ENCODE measurements at places on chromosomes 7 and 10.

- DNase-seq, result no peak
Measured at GRCh38 chr7:76259124-76260093, 43.1 kb upstream of the HSPB1 start.

- no peak for DNase-seq
Measured at GRCh38 chr7:98295467-98296192, 14.1 kb downstream of the BRI3 start.

DNA sequence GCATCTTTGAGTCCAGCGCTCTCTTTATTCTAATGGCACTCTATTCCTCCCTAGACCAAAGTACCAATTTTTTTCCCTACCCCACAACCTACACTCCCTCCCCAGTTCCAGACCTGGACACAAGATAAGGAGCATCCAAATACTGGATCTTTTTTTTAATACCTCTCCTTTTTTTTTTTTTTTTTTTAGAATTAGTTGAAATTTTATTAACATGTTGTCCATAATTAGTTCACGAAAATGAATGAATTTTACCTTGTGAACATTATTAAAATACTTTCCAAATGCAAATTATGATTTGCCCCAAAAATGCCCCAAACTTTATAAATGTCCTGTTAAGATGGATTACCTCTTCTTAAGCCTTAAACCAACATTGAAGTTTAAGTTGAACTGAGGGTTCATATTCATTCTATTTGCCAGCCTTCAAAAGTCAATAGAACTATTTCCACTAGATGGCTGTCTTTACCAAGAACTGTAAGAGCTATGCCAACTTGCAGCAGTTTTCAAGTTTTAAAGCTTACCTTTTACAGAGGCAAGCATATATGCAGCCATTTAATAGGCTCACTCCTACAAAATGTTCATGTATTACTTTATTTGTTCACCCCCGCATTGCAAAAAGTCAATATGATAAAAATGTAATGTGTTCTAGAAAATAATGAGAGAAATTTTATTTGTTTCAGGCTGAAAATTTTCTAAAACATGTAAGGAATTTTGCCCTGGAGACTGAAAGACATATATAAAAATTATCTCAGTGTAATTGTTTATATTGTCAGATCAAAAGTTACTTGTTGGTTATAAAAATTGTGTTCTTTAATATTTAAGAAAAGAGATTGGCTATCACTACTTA lies 39.7 kb upstream of the TNKS2 start:
- DNase-seq, result peak; percentile 59

DNA sequence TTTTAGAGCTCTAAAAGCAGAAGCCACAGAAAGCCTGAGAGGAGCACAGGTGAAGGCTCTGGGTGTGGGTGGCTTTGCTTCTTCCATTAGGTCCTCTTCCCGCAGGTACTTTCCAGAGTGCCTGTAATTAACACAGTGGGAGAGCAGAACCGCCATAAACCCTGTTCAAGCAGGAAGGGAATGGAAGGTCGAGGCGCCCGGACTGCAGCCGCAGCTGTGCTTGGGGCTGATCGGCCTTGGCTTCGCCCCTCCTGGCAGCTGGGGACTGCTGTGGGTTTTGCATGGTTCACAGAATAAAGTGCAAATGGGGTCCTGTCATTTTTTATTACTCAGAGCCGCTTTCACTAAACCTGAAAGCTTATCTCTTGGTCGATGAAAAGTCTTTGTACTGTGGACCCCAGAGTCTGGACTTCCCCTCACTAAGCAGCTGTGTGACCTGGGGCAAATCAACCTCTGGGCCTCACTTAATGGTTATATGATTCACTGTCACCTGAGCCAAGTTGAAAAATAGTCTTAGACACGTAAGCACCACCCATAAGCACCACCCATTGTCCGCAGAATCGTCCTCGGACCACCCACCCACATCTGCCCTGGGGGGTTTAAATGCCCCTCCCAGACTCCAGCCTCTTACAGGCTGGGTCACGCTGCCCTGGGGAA lies 100.9 kb downstream of the XRCC2 start:
- DNase-seq, result no peak

DNA sequence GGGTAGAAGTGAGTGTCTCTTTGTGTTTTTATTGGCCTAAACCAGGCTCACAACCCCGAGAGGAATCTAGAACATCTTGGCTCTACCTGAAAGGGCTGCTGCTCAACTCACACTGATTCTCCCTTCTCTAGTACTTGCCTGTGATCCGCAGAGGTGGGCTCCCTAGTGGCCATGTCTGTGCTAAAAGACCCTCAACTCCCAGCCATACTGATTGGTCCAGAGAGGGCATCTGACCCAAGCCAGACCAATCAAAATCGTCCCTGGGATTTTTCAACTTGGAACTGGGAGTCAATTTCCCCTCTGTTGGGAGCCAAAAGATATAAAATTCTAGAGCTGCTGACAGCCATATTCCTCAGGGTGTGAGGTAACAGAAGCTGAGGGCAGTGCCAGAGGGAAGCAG lies 55.3 kb downstream of the SH3PXD2A start:
- DNase-seq, result no peak

DNA sequence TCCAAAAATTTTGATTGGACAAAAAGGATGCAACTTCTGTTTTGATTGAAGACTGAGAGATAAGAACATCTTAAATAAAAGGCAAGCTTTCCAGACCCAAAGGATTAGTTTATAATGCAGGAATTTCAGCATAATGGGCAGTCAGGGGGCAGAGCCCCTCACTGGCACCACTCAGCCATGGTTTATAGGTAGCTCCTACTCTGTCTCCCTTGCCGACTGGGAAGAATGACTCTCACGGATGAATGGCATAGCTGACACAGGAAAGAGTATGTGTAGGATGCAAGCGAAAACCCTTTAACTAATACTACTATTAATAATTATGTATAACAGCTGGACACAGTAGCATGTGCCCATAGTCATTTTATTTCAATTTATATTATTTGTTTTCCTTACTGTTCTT lies 53.3 kb downstream of the GALNT11 start:
- no peak for DNase-seq

All from fibroblast of skin of abdomen (primary cell).